Ascending aorta (tissue), 2 donors: ENCODE measurements at places on chromosomes 7 and 10.

- DNase-seq = no peak
Measured at GRCh38 chr10:24779737-24780136, 56.0 kb upstream of the ARHGAP21 start.

DNA sequence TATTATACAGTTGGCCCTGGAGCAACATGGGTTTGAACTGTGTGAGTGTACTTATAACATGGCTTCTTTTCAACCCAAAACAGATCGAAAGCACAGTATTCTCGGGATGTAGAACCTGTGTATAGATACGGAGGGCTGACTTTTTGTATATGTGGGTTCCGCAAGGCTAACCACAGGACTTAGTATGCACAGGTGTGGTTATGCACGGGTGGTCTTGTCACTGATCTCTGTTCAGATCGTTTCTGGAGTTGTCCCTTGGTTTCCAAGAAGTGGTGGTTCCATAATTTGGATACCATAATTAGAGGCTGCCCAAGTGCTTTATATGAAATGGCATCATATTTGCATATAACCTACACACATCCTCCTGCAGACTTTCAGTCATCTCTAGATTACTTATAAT is 10.9 kb upstream of the BHLHA15 start:
- no peak for DNase-seq

GRCh38 chr10:28366994-28367393 is 64.1 kb upstream of the MPP7 start:
- no peak for DNase-seq

DNA sequence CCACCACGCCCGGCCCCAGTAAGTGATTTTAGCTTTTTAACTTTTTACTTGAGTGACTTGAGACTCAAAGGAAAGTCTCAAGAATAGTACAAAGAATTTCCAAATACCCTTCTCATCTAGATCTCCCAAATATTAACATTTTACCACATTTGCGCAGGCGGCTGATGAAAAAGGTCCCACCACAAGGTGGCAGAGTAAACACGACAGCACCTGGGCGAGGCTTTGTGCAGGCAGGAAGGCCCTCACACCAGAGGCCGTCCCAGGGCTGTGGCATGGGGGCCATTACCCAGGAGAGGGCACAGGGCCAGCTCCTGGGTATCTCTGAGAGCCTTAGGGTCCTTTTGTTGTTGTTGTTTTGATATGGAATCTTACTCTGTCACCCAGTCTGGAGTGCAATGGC is 50.0 kb upstream of the WIPI2 start:
- DNase-seq = no peak

DNA sequence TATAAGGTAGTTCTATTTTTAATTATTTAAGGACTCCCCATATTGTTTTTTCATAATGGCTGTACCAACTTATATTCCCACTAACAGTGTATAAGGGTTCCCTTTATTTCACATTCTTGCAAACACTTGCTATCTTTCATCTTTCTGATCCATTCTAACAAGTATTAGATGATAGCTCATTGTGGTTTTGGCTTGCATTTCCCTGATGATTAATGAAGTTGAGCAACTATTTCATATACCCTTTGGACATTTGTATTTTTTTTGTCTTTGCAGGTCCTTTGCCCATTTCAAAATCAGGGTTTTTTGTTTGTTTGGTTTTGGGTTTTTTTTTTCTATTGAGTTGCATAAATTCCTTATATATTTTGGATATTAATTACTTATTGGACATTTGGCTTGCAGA is 107.2 kb downstream of the EPC1 start:
- no peak for DNase-seq

- no peak for DNase-seq
Measured at GRCh38 chr7:50268223-50268622, 36.3 kb upstream of the IKZF1 start.

GRCh38 chr7:158931804-158932298 is 75.5 kb downstream of the DYNC2I1 start:
- DNase-seq = no peak
